ENCODE measurements at places on chromosomes 12 and 14. TPM values are rescaled to one million over a fixed set of nuclear protein-coding genes. Genes with fewer than 3 reads are reported as not detected.

GRCh38 chr12:115097416-115097815 lies 413.4 kb upstream of the TBX3 start:
- DNase-seq, result no peak

DNA sequence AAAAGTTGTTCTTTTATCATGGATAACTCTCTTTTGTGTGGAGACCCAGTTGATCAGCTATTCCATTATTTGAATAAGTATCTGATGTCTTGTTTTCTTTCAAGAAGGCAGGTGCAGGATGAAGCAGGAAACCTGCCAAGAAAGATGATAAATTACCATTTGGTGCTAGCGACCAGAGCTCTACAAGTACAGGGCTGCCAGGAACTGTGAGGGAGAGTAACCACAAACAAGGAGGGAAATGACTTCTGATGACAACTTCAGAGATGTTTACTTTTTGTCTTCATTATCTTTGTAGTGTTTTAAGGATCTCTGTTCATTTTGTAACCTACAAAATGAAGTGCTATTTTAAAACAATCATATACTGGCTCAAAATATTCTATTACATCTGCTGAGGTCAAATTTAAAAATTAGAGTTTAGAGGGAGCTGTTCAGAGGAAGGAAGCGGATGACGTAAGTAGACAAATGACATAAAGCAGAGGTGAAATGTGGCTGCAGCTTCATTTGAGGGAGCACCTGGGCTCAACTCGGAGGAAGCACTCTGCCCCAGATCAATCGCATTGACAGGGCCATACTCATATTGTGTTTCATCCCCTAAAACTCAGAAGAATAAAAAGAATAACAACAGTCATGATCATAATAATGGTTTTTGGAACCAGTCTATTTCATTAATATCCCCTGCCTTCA lies 226.8 kb downstream of the C12orf42 start:
- DNase-seq, result no peak

DNA sequence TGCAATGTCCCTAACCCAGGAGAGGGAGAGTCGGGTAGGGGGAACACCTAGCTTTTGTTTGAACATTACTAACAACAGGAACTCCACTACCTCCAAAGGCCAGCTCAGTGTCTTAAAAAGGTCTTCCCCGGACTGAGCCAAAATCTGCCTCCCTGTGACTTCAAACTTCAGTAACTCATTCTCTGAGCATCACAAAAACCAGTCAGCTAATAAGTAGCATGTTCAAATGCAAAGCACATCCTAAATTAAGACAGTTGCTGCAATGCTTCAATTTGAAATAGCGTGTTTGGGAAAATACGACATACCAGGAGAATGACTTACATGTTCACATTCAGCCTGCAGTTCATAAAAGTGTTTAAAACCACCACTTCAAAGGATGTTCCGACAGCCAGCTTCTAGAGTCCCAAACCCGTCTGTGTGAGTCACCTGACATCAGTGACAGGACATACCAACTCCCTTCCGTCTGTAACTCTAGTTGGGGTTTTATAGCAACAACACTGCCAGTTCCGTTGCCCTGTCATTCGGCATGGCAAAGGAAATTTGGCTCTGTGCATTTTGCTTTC lies 13.0 kb downstream of the ZFP36L1 start:
- DNase-seq, result peak; percentile 97

- DNase-seq, result no peak
These were observed at the start of gene BIN2 for GRCh38 chr12:51323966-51324895. Gene BIN2, minus strand, starts transcription at chr12:51324174. Its CDS starts 72 bp downstream, at chr12:51324102.

- no peak for DNase-seq
These were observed 119.1 kb downstream of the PLXNC1 start for GRCh38 chr12:94267537-94267872.

GRCh38 chr12:94305130-94305957 lies 154.3 kb downstream of the CEP83 start:
- DNase-seq, result no peak

DNA sequence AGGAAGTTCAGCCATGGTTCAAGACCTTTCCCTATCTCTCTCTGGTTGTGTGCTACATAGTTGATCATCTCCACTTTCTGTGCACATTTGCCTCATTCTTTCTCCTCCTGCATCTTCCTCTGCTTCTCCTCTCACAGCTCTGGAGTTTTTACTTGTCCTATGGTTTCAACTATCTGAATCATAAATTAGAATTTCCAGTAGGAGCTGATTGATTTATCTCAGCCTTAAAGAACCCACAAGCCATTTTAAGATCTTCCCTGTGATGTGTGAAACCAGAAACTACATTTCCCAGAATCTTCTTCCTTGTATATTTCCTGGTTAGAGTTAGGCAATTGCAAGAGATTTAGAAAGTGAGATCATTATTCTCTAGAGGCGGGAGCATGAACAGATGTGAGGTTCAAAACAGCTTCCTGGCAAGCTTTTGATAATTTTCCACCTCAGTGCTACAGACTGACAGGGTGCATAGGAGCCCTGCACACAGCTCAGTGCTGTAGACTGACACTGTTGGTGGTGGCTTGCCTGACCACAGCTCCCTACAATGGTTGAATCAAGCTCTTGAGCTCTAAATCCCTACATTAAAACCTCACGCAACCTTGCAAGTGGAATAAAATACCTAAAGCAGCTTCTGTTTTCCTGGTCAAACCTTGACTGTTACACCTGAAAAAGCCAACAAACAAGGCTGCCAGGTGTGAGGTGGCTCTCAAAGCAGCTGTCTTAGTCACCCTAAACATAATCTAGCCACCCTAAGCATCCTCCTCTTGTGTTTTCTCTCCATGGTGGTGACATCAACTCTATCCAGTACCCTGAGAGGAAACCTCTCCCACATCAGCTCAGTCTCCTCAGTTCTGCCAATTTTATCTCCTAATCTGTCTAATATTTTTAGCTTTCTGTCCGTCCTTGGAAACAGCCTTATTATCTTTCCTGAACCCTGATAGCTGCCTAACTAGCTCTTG lies 21.5 kb upstream of the IFNG start:
- DNase-seq, result no peak

DNA sequence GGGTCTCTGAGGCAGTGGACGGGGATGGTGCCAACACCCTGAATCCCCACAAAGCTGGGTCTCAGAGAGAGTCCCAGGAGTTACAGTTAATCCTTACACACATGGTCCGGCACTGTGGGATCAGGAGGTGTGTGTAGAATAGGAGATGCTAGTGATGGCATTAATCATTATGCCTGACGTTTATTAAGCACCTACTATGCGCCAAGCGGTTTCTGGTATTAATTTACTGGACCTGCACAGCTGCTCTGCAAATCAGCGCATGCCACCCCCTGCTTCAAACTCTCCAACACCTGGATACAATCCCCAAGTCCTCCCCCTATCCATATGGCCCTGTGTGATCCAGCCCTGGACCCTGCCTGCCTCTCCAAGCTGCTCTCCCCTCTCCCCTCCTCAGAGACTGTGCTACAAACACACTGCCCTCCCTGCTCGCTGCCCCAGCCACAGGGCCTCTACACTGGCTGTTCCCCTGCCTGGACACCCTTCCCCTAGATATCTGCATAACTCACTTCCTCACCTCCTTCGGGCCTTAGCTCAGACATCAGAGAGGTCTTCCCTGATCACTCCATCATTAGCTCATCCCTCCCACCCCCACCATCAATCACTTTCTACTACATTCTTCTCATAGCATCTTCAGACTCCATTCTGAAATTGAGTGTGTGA lies 86.0 kb downstream of the RFLNA start:
- DNase-seq, result peak; percentile 28

GRCh38 chr12:33752854-33753253 lies 269.4 kb upstream of the ALG10 start:
- peak; percentile 83 for DNase-seq

- DNase-seq, result no peak
These were observed 455.3 kb upstream of the PDE3A start for GRCh38 chr12:19912991-19913390.

- DNase-seq, result no peak
These were observed 15.4 kb downstream of the DDHD1 start for GRCh38 chr14:53137568-53138203.

- DNase-seq, result no peak
These were observed 49.9 kb downstream of the KCNMB4 start for GRCh38 chr12:70415987-70416386.

DNA sequence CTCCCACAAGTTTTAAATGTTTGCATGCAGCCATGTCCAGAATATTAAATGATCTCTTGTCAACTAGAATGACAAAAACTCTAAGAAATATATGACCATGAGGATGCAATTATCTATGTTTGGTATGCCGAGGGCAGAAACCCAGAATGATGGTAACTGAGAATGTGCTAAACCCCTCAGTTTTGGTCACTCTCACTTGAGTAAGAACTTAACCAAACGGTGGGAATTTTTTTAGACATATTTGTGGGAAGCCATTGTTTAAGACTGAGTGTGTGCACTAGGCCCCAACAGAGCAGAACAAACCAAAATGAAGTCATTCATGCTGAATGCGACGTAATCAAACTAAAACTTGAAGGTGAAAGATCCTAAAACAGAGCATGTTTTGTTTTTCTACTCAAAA lies 1927.9 kb upstream of the SEL1L start:
- DNase-seq, result no peak

DNA sequence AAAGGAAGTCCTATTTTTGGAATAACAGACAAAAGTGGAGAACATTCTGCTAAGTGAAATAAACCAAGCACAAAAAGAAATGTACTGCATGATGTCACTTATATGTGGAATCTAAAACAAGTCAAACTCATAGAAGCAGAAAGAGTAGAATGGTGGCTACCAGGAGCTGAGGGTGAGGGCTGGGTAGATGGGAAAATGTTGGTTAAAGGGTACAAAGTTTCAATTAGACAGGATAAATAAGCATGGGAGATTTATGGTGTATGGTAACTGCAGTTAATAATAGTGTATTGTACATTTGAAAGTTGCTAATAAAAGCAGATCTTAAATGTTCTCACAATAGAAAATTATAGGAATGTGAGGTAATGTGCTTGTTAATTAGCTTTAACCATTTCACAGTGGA lies 12.8 kb downstream of the LUM start:
- DNase-seq, result no peak

DNA sequence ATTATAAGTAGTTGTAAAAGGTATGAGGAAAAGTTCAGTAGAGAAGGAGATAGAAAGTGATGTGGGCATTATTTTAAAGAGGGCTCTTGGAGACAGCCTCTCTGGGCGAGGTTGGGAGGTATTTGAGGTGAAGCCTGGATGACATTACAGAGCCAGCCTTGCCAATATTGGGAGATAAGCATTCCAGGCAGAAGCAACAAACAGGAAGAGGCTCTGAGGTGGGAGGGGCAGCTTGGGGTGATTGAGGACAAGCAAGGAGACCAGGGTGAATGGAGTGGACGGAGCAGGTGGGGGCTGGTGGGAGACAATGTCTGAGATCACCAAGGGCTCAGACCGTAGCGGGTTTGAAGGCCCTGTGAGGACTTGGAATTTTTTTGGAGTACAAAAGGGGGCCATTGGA lies 87.3 kb downstream of the DYRK2 start:
- no peak for DNase-seq

DNA sequence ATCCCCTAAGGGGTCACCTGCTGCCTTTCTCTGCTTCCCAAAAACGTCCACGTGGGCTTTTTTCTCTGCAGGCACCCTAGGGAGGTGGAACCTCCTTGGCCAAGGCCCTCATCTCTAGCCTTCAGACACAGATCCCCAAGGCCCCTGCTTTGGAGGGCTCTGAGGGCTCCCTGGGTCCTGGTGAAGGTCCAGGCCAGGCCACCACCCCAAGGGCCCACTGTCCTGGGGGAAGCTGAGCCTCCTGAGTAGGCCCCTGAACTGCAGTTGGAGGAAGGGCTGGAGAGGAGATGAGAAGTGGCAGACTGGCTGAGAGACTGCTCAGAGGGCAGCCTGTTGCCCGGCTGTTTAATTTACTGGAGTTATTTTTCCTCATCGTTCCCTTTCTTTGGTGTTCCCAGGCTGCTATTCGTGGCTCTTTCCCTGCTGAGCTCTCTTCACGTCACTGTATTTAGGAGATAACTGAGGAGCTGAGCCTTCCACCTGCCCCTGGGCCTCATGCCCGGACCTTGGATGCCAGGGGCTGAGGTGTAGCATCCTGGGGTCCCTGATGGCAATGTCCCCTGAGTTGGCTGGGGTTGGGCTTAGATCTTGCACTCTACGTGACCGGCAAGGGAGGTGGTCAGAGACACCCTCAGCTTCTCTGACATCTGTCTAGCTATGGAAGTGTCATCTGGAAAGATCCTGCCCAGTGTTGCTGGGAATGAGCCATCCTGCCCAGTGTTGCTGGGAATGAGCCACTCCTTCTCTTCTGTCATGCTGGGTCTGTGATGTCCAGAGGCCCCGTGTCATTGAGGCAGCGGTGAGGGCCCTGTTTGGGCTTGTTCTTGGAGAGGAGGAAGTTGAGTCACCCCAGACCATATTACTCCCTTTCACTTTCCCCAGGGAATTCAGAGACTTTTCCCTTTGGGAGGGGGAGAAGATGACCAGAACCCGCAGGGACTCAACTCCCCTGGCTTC lies 139.8 kb downstream of the TSPAN9 start:
- DNase-seq, result peak; percentile 95

DNA sequence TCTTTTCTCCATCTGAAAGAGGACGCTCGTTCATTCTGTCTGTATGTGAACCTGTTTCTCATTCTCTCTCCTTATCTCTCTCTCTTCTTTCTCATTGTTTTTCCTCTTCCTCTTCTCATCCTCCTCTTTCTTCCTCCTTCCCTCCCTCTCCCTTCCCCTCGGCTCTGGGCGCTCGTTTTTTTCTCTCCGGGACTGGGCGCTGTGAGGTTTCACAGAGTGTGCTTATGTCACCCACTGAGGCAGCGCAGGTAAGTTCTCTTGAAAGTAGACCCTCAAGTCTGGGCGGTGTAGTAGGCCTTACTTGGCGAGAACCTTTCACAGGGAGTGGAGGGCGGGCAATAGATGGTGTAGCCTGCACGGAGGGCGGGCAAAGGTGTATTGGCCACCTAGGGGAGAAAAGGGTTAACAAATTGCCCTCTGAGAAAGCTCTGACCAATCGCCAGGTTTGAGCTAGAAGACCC lies 4.5 kb upstream of the SIX1 start:
- DNase-seq, result no peak

Gene LTBP2
- total RNA-seq, result 32.5 TPM

Gene NOXRED1
- total RNA-seq, result not detected

Gene NOVA1
- total RNA-seq, result not detected

Gene RNASE2
- not detected for total RNA-seq

Gene SLC6A15
- 24.5 TPM for total RNA-seq

Gene LPAR5
- total RNA-seq, result 0.27 TPM

Gene RDH5
- total RNA-seq, result 2.7 TPM

Gene ARL1
- total RNA-seq, result 63.6 TPM

All from HT1080 (cell line).